ENCODE measurements at places on chromosomes 3 and 15.

DNA sequence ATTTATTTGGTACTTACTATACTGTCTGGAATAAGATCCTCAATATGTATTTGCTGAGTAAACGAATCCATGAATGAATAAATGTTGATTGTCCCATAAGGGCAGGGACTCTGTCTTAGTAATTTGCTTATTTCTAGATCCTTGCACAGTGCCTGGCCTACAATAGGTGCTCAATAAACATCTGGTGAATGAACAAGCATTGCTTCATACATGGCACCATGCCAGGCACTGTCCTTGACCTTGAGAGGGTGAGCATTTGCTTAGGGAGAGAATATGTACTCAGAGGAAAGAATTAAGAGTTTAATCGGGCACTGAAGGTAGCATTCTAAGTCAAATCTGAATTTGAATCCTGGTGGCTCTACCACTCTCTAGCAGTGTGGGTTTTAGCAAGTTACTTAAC is 282.1 kb downstream of the THSD4 start:
- no peak for DNase-seq

DNA sequence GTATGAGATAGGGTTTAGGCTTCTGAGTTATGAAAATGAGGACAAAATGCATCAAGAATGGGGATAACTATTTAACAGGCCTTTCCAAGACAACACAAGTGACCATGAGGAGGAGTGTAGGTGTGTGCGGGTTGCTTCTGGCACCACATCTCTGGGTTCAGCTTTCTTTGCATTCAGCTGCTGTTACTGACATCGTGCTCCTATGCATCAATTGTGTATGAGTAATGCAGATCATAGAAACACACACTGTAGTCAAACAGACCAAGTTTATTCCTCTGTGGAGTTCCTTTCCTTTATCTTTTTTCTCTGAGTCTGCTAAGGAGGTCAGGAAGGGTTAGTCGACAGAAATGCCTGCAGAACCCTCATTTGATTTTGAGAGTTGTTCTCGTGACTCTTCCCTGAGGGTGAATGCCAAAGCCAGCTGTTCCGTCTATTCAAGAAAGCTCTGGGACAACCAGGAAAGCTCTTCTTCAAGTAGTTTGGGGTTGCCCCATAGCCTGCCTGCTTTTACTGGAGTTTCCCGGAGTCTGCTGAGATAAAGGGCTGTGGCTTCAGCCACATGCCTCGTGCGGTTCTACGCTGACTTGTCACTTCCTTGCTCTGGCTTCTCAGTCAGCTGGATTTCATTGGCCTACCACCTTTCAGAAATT is 136.7 kb upstream of the TLE3 start:
- DNase-seq, result no peak

DNA sequence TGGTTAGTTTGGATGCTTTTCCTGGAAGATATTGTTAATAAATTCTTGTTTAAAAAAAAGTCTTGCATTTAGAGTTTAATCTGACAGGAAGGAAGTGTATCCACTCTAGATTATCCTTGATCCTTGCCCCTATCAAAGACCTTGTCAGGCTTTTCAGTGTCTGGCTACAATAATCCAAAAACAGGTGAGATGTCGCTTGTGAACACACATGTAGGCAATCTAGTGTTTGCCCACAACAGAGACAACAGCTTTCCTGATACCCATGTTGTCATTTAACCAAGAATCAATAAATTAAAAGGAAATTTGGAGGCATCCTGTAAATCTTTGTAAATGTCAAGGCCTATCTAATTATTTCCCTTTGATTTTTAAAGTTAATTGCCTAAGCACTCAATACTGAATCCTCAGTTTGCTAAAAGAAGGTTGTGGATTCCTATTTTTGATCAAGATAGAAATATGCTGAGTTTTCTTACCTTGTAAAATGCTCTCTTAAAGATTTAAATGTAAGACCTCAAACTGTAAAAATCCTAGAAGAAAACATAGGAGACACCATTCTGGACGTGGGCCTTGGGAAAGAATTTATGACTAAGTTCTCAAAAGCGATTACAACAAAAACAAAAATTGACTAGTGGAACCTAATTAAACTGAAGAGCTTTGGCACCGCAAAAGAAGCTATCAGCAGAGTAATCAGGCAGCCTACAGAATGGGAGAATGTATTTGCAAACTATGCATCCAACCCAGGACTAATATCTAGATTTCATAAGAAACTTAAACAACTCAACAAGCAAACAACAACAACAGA is 207.7 kb downstream of the NAALADL2 start:
- no peak for DNase-seq

DNA sequence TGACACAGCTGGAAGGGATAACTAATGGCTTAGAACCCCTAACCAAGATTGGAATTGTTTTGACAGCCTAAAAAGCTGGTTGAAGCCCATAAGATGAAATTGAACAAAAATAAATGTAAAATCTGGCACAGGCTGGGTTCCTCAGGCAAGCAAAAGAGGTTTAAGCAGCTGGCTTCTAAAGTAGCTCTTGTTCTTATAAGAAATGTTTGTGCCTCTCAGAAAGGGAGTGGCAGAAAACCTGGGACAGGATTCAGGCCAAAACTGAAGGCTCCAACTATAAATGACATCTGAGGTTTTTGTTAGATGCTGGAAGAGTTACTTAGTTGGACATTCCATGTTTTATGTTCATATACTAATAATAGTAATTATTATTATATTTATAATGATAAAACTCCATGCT is 378.3 kb downstream of the CNTN4 start:
- DNase-seq, result no peak

DNA sequence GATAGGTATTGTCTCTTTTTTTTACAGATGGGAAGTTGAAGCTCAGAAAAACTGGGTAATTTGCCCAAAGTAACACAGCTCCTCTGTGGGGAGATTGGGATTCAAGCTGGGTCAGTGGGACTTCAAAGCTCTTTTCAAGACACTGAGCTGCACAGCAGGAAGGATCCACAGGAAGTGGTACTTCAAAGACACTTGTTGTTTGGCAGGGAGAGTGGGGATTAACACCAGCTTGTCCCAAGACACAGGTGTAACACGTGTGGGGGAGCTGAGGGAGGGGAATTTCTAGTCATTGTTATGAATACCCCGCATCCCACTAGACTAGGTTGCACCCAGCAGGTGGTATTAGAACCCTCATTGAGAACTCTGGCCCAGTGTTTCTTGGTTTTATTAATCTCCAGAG is 116.0 kb downstream of the FOXB1 start:
- DNase-seq, result no peak

GRCh38 chr3:195334967-195335366 is 64.0 kb upstream of the XXYLT1 start:
- DNase-seq, result no peak
